ENCODE measurements at places on chromosomes 16 and 17.

GRCh38 chr16:22425847-22426246, 51.4 kb upstream of the CDR2 start:
- DNase-seq = no peak

- DNase-seq = no peak
These were observed 7.0 kb upstream of the ANKFY1 start for GRCh38 chr17:4270736-4271135.

DNA sequence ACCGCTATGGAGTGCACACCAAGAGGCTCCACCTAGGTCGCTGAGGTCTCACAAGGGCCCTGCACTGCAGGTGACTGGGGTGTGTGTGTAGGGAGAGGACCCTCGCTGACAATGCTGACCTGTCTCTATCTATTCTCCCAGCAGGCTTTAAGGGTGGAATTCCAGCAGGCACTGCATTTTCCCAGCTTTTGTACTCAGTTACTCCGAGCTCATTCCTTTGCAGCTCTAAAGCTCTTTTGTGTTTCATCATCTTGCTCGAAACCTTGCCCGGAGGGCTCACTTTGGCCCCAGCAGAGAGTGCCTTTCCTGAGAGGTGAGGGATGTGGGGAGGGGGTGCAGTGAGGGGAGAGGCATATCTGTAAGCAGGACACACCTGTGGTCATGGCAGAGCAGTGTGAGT, 39.3 kb downstream of the SMPD3 start:
- no peak for DNase-seq

DNA sequence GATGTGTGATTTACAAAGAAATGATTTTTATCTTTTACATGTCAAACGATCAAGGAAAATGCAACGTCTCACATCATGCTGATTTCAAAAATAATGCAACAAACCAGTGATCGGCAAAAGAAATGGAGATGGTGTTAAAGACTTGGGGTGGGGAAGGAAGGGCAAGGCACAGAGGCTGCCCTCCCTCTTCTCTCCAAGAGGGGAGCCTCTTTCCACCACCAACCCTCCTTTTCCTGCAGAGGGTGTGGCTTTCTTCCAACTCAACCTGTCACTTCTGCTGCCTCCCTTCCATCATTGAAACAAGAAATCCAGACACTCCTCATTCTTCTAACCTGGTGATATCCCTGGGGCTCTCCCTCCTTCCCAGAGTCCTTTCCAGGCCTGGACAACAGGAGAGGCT, 320.8 kb downstream of the SLC39A11 start:
- DNase-seq = no peak

DNA sequence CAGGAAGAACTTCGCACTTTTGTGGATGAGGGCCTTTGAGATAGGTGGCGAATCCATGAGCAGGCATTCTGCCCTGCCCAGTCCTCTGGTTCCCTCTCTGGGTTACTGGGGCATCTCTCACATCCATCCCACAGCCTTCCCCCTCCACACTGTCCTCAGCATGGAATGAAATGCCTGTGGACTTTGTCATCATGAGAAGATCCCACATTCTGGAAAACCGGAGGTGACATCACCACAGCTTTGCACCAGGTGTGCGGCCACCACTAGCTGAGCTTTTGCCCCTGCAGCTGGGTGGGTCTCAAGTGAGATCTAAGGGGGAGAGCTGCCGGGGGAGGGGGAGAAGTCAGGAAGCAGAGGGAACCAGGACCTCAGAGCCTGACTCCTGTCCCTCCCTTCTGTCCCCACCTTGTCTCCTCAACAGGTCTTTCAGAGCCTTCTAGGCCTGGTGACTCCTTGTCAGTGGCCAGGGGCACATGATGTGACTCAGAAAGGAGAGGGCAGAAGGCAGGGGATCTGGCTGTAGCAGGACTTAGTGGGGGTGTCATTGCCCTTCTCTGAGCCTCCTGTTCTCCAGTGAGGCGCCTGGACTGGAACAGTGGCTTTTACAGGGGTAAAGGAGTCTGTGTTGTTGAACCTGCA, 40.0 kb upstream of the DLX4 start:
- DNase-seq = no peak

DNA sequence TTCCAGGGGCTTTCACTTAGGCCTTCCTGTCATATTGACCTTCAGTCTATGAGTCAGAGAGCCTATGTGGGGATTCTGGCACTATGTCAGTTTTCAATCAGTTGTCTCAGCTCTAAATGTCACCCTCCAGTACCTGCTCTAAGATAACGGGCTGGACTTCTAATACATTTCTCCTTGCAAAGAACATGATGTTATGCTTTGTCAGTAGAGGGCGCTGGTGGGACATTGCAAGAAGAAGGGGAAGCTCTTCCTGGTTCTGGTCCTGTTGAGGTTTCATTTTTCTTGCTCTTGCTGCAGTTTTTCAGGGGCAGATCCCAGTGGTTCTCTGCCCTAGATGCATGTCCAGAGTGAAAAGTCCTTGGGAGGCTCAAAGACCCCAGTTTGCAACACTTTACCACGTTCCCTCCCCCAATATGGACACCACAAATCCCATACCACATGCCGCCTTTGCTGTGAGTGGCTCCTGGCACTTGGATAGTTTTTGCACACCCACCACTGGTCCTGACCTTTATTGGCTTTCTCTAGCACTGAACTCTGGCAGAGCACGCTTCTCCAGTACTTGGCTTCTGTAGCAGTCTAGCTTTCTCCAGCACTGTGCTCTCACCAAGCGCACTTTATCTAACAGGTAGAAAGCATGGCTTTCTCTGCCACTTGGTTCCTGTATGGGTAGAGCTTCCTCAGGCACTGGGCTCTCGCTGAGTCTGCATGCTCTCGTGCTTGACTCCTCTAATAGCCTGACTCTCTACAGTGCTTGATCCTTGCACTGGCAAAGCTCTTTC, 49.0 kb downstream of the BCL7C start:
- DNase-seq = peak; percentile 75

Measured in CD4-positive, alpha-beta T cell treated with Interferon gamma for 1 hour (primary cell).